ENCODE measurements at places on chromosomes 5 and 9.
A peak's percentile ranks its signal among the peaks of the same experiment; 100 is the strongest.

DNA sequence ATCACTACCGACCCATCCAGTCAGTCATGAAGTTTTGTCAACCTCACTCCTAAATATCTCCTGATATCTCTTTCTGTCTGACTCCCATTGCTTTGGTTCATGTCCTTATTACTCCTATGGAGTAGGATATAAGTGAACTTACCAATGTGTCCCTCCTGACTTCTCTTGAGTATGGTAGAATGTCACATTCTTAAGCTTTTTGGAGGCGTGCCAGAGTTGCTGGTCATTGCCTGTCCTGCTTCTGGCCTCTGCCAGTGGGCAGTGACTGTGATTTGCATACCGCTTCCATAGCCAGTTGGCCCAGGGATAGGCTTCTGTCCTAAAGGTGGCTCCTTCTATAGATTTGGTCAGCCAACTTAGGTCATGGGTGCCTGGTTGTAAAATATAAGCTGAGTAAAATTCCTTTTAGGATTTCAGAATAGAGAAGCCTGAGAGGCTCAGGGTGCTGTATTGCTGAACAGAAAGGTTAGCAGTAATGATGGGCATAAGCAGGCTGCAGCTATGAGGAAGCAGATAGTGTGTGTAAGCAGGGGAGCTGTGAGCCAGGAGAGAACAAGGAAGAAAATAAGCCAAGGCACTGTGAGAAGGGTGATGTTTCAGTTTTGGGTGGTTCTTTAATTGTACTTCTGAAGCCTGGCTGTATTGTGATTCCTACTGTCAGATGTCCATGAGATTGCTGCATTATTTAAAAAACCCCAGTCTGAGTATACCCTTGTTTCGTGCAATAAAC, 16.1 kb upstream of the MARCHF3 start:
- DNase-seq = no peak

- no peak for DNase-seq
Observed at GRCh38 chr9:103661663-103662062, 432.4 kb upstream of the SMC2 start.

DNA sequence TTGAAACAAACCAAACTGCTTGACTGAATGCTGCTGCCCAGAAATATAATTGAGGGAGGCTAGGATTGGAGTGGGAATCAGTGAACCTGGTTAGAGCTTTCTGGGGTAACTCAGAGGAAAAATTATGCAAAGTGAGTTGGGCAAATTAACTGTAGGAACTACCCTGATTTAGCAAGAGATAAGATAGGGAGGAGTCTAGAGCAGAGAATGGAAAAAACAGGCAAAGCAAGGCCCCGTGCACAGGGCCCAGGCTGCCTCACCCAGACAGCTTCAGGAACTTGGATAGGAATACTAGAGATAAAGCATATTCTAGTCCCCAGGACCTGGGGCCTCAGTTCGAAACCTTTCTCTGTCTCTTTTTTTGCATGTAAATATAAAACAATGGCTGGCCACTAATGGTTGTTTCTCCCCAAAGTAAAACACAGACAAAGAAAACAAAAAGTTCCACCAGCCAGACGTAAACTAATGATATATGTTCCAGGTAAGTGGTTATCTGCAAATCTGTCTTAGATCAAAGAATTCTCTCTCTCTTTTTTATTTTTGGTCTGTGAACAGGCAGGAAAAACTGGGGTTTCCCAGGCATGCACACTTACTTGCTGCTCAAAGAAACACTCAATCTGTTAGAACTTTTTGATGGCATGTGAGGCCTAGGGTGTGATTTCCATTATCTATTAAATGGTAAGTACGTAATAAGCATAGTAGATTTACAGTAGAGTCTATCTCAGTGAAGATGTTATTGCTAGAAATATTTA, 168.1 kb upstream of the MAP3K1 start:
- no peak for DNase-seq

DNA sequence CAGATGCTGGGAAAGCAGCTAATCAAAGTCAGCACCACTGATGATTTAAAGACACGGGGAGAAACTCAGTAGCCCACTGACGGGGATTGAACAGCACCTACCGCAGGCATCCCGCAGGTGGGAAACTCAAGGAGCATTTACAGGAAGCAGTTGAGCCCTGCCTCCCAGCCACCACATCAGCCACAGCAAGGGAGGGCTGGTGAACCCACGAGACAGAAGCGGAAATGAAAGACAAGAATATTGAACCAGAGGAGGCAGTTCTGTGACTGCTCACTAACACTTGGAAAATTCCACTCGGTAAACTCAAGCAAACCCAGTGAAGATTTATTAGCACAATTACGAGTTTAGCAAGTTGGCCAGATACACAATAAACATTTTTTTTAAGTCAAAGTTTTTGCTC, 10.6 kb upstream of the FAM163B start:
- peak; percentile 56 for DNase-seq

DNA sequence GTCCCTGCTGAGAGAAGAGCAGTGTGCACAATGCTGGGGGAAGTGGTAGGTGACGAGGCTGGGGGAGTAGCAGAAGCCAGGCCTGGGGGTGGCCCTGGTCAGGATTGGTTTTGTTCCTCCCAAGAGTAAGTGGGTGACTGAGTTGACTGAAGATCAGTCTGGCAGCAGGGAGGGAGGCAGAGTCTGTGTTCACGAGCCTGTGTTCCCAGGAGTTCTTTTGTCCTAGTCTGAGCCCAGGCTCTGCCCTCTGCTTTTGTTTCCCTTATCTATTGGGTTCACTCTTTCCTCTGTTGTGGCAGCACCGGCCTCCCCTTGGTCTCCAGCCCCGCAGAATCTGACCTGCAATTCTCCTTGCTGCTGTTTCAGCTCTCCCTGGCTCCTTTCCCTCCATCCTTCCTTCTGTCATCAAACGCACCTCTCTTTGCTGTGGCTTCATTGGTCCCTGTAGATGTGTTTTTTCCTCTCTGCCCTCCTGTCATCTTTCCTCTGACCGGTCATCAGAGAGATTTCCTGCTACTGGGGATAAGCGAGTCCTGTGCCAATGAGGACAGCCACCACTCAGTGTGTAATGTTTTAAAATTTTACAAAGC, 607.4 kb downstream of the KIF4B start:
- DNase-seq = no peak

All from activated T-cell treated with anti-CD3 and anti-CD28 coated beads, Interleukin-2, amount 50 U/mL, for 24 hours (primary cell).